Dermis blood vessel endothelial cell (primary cell): ENCODE measurements at places on chromosomes 11 and 22.
A peak's percentile ranks its signal among the peaks of the same experiment; 100 is the strongest.

- DNase-seq, result no peak
These were observed 4.2 kb downstream of the ZP1 start for GRCh38 chr11:60871378-60872061.

DNA sequence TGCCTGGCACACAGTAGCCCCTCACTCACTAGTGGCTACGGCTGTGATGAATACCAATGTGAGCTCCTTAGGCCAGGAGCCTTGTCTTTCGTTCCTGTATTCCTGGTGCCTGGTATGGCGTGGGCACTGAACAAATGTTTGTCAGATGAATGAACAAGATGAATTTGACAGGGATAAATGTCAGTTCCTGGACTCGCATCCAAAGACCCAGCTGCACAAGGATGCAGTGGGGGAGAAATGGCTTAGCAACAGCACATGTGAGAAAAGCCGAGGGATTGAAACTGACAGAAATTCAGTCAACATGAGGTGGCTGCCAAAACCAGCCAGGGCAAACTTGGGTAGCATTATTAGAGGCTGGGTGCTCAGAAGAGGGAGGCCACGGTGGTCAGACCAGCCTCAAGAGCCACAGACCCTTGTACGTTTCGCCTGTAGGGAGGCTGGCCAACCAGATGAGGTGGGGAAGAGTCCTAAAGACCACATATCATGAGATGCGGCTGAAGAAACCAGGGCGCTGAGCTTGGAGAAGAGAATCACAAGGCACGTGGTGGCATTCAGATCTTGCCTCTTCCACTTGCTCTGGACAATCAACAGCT is 7.7 kb upstream of the SLC22A8 start:
- DNase-seq, result no peak

- no peak for DNase-seq
These were observed 5.0 kb upstream of the FGF19 start for GRCh38 chr11:69708736-69709401.

GRCh38 chr22:37967147-37967546 is 13.6 kb downstream of the POLR2F start:
- no peak for DNase-seq

GRCh38 chr11:76155500-76156227 is 50.6 kb downstream of the WNT11 start:
- DNase-seq, result peak; percentile 21

- no peak for DNase-seq
These were observed 321.2 kb downstream of the CTTN start for GRCh38 chr11:70719516-70719915.

DNA sequence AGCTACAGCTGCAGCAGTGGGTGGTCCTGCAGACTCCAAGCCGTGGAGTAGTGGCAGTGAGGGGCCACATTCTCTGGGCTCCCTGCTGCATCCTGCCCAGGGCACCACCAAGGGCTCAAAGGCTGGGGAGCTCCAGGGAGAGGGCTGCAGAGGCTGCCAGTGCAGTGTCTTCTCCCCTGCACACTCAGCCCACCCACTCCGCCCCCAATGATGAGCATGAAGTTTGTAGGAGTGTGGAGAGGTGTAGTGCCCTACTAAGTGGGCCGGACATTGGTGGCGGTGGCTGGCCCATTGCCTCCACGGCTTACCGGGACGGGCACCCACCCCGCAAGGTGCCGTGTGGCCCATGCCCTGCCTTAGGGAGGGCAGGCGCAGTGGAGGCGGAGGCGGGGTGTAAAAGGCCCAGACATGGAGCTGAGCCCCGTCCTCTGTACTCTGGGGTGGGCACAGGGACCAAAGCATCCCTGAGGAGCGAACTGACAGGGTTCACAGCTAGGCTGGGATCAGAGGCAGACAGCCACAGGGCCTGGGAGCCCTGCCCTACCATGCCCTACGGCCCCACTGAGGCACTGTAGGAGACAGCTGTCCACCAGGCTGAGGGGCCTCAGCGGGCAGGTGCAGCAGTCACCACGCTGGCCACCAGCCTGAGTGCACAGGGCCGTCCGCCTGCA is 18.9 kb downstream of the ARVCF start:
- DNase-seq, result no peak

DNA sequence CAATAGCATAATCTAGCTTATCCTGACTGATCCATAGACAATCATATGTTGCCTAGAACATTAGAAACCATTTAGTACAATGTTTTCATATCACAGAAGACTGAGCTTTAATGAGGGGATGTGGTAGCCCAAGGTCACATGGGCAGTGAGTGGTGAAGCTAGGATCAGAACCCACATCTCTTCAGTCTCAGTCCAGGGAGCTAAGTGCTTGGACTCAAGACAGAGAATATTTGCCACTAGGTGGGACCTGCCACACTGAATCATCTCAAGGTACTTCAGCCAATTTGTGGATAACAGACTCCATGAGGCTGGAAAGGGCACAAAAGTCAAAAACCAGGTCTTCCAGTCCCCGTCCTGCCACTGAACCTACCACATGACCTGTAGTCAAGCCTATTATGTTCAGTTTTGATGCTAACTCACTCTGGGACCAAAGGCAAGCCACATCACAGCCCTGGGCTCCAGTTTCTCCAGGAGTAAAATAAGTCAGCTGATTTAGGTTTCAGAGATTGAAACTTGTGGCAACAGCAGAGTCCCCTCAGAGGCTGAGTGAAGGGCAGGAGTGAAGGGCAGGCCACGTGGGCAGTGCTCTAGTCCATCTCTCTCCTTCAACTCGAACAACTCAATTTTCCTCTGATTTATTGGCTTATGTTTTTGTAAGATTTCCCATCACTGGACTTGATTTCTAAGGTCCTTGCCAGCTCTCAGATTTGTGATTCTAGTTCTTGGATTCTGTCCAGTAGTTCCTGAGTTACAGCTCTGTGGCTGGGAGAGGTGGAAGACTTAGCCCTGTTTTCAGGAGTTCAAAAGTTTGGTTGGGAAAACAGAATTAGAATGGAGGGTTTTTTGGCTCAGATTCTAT is 84.6 kb upstream of the PHOX2A start:
- DNase-seq, result peak; percentile 37

GRCh38 chr11:134033696-134034491 is 35.0 kb upstream of the JAM3 start:
- DNase-seq, result peak; percentile 79

DNA sequence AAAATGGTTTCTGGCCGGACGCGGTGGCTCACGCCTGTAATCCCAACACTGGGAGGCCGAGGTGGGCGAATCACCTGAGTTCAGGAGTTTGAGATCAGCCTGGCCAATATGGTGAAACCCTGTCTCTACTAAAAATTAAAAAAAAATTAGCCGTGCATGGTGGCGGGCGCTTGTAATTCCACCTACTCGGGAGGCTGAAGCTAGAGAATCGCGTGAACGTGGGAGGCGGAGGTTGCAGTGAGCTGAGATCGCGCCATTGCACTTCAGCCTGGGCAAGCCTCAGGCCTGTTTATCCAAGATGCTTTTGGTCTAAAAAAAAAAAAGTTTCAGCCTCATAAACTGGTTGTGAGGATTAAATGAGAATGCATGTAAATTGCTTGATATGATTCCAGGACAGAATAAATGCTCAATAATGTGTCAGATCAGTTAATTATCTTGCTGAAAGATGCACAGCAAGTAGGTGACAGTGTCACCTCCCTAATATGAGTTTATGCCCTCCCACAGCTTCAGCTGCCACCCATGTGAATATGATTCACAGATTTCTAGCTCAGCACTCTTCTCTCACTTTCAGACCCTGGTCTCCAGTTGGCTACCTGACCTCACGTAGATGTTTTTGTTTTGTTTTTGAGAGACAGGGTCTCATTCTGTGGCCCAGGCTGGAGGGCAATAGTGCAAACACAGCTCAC is 1.1 kb upstream of the ALG8 start:
- no peak for DNase-seq

GRCh38 chr22:25025491-25026400 is 73.2 kb downstream of the KIAA1671 start:
- DNase-seq, result peak; percentile 74

DNA sequence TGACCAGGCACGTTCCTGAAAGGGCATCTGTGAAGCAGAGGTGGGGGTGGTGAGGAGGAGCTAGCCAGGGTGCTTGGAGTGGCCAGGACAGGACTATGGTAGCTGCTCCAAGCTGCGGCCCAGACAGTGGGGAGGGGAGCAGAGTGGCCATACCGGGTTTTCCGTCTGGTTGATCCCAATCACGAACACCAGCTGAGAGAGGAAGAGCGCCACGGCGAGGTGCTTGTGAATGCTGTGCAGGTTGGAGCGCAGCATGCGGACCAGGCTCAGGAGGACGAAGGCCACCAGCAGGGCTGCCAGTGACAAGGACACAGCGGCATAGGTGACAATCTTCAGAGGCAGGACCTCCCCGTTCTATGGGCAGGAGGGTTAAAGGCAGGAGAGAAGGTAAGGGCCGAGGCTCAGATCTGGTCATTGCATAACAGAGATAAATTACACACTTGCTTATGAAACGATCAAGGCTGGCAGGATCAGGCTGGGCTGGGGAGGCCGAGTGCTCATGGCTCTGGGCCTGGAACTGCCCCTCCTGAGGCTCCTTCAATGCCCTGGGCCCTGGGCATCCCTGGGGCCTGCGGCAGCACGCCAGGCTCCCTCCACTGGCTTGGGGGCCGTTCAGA is 41.5 kb downstream of the TRMU start:
- DNase-seq, result no peak

GRCh38 chr11:34191578-34191977 is 86.1 kb downstream of the NAT10 start:
- DNase-seq, result no peak

GRCh38 chr11:27391331-27392015 is 28.5 kb upstream of the CCDC34 start:
- DNase-seq, result no peak

DNA sequence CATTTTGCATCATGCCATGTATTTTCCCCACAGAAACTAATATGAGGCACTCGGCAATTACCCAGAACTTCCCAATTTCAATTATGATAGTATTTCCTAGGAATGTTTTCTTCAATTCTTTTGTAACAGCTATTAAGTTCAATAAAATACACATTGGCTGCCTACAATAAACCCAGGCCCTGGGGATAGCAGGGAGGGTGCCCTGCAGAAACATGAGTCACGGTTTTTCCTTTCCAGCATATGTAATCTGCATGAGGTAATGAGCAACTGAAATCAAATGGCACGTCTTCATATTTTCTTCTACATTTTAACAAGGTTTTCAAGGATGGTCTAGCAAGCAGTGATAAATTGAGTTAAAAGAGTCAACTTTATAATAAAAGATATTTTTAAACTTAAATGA is 32.0 kb downstream of the GUCY1A2 start:
- peak; percentile 4 for DNase-seq

DNA sequence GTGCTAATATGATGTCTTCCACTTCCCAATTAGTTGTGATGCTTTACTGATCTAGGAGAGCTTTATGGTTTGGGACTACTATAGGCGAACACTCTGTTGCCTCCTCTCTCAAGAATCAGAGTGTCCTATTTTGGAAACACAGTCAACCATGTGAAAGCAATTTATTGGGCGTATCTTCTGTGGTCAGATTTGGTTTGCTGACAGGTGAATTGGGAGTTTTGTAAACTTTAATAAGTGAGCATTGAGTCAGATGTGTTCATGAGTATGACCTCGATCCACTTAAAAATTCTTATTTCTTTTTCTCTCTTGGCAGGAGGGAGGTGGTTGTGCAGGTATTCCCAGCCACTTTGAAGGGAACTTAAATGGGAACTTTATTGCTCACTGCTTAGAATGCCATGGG is 4.4 kb downstream of the CAT start:
- DNase-seq, result no peak

DNA sequence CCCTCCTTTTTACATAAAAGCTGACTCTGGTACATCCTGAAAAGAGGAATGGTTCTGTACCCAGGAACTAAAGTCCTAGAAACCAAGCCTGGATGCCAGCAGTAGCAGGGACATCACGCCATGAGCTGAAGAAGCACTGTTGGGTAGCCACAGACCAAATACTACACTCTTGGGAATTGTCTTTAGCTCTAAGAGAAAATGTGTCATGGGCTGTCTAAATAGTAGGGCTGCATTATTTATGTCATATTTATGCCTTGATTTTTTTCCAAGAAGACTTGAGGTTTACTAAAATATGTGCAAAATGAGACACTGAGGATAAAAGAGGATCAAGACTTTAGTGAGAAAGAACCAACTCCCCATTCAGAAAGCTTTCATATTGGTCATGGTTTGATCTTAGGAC is 213.6 kb downstream of the RAB38 start:
- DNase-seq, result no peak

GRCh38 chr11:123230346-123230745 is 35.3 kb upstream of the CLMP start:
- no peak for DNase-seq

- peak; percentile 94 for DNase-seq
These were observed 80.7 kb upstream of the PPARA start for GRCh38 chr22:46069521-46070214.

GRCh38 chr11:96259134-96259830 is 83.7 kb downstream of the MAML2 start:
- DNase-seq, result peak; percentile 75

GRCh38 chr11:71310184-71310583 is 57.8 kb upstream of the SHANK2 start:
- DNase-seq, result no peak
